Spleen (tissue), 13 donors: ENCODE measurements at places on chromosomes 5 and 9. TPM values are rescaled to one million over a fixed set of nuclear protein-coding genes. Genes with fewer than 3 reads are reported as not detected.

HRCT1 gene
- 2.5 TPM for total RNA-seq

TRPM6 gene
- total RNA-seq: 2.5 TPM

MYORG gene
- 1.2 TPM for total RNA-seq

OR13C5 gene
- total RNA-seq: not detected

DMRT3 gene
- total RNA-seq: not detected

LCN9 gene
- not detected for total RNA-seq

REEP5 gene
- 56.1 TPM for total RNA-seq

WNT8A gene
- not detected for total RNA-seq

CDC23 gene
- total RNA-seq: 23.3 TPM

SLC6A7 gene
- total RNA-seq: not detected
